T-helper 1 cell (primary cell): ENCODE measurements at places on chromosomes 5 and 9.
A peak's percentile ranks its signal among the peaks of the same experiment; 100 is the strongest.

DNA sequence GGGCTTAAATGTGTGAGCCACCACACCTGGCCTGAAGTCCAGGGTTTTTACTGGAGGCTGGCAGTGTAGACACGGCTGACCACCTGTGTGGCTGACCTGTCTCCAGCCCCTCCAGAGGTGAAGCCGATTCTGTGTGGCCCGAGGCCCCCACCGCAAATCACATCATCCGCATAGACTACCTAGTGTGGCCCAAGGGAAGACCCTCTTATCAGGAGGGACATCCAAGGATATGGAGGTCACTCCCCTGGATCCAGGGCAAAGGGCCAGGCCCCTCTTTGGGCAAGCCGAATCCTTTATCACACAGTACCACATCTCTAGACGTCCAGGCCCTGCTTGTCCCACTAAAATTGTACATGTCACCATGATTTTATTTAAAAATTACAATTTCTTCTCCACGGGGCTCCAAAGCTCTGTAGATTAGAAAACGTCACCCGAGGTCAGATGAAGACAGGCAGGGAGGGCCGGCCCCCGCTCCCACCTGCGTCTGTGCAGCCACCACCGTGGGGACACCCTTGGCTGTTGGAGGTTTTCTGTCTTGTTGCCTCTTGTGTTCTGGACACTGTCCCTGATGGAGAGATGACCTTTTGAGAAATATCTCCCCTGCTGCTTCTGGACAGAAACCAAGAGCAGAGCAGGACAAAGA is 20.1 kb downstream of the LAMC3 start:
- no peak for DNase-seq

DNA sequence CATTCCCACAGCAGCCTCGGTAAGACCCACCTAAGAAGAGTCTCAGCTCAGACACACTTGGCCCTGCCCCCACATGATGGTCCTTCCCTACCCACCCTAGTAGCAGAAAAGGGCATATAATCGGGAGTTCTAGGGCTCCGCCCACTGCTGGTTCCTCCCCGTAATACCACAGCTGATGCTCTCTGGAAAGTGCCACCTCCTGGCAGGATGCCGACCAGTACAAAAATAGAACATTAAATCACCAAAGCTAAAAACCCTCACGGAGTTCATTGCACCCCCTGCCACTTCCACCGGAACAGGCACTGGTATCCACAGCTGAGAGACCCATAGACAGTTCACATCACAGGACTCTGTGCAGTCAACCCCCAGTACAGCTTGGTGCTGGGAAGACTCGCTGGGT is 271.3 kb downstream of the KIAA0825 start:
- DNase-seq = no peak

GRCh38 chr5:177479774-177480173 is 6.3 kb upstream of the DBN1 start:
- no peak for DNase-seq

DNA sequence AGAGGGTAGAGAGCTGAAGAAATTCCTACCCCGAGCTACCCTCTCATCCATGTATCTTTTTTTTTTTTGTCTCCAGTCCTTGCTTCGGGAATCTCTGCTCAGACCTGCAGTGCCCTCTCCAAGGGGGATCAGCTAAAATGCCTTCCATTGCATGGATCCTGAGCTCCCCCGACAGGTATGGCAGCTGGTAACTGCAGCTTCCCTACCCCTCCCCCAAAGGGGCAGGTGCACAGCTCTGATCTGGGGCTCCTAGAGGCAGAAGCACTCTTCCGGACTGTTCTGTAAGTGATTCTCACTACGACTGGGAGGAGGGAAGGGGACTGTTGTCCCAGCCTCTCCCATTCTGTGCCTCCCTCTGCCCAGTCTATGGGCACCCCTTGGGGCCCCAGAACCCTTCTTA is 169.6 kb downstream of the MELK start:
- DNase-seq = no peak

- peak; percentile 44 for DNase-seq
These were observed 29.1 kb downstream of the JADE2 start for GRCh38 chr5:134554319-134555222.

- no peak for DNase-seq
These were observed 1.9 kb upstream of the GPR107 start for GRCh38 chr9:130051855-130052254.

- DNase-seq = no peak
These were observed 19.3 kb downstream of the MEIKIN start for GRCh38 chr5:131926168-131926567.

- DNase-seq = no peak
These were observed 90.6 kb downstream of the LMX1B start for GRCh38 chr9:126704157-126704891.

DNA sequence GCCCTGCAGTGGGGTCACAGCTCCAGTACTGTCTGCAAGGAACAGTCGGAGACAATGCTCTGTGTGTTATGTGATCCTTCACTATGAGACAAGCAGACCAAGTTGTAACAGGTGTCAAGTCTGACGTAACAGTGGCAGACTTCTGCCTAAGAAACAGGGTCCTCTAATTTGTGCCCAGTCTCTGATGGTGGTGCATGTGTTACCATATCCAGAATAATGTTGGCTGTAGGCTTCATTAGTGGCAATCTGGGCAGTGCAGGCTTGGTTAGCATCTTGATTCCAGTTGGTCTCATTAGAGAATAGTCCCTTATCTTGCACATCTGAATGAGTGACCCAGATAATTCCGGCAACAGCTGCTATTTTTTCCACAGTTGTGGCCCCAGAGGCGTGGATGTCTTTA is 33.8 kb downstream of the ZNF131 start:
- DNase-seq = no peak

- DNase-seq = no peak
These were observed 227.3 kb upstream of the ITGA1 start for GRCh38 chr5:52560366-52560765.

DNA sequence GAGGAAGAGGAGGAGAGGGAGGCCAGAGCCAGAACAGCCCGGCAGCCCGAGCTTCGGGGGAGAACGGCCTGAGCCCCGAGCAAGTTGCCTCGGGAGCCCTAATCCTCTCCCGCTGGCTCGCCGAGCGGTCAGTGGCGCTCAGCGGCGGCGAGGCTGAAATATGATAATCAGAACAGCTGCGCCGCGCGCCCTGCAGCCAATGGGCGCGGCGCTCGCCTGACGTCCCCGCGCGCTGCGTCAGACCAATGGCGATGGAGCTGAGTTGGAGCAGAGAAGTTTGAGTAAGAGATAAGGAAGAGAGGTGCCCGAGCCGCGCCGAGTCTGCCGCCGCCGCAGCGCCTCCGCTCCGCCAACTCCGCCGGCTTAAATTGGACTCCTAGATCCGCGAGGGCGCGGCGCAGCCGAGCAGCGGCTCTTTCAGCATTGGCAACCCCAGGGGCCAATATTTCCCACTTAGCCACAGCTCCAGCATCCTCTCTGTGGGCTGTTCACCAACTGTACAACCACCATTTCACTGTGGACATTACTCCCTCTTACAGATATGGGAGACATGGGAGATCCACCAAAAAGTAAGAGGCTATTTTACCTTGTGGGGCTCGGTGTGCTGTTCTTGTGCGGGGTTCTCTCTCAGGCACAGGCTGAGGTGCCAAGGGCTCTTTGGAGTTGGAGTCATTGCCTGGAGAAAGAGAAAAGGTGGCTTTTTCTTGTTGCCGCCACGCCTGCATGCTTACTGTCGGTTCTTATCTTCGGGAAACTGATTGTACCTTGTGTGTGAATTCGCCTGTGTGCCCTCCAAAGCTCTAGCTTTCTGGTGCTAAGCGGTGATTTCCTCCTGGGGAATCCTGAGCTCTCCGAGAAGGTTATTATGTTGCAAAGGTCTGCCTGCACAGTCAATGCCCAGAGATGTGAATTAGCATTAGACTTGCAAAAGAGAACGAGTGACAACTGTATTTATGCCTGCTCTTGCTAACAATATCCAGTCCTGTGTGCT is at the start of gene ISL1:
Gene ISL1, plus strand, starts transcription at position 318 of the 991 bp plus-strand sequence. Its CDS starts 224 bp downstream, at position 542.
- DNase-seq = no peak
